ENCODE measurements at places on chromosomes 3 and 15.

DNA sequence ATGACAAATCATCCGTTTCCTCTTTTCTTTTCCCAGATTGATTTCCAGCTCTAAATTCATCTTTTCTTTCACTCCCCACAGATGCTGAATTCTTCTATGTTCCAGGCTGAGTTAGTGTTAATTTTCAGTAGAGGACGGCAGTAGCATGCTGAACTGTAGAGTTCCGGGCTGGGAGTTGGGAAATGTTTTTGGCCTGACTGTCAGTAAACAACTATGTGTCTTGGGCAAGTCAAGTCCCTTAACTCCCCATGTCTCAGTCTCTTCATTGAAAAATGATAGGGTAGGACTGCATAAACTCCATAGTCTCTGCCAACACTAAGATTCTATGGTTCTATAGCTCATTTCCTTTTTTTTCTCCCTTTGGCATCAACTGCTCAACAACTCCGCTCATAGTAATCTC lies 333.9 kb downstream of the TIGIT start:
- peak; percentile 11 for DNase-seq

GRCh38 chr3:53498806-53499641 lies 4.6 kb downstream of the CACNA1D start:
- DNase-seq: no peak

DNA sequence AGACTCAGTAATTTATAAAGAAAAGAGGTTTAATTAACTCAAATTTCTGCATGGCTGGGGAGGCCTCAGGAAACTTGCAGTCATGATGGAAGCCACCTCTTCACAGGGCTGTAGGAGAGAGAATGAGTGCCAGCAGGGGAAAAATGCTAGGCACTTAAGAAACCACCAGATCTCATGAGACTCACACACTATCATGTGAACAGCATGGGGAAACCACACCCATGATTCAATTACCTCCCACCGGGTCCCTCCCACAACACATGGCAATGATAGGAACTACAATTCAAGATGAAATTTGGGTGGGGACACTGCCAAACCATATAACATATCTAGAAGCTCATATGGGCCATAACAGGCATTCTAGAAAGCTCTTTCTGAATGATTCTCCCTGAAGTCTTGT lies 190.3 kb downstream of the WNT5A start:
- peak; percentile 38 for DNase-seq

DNA sequence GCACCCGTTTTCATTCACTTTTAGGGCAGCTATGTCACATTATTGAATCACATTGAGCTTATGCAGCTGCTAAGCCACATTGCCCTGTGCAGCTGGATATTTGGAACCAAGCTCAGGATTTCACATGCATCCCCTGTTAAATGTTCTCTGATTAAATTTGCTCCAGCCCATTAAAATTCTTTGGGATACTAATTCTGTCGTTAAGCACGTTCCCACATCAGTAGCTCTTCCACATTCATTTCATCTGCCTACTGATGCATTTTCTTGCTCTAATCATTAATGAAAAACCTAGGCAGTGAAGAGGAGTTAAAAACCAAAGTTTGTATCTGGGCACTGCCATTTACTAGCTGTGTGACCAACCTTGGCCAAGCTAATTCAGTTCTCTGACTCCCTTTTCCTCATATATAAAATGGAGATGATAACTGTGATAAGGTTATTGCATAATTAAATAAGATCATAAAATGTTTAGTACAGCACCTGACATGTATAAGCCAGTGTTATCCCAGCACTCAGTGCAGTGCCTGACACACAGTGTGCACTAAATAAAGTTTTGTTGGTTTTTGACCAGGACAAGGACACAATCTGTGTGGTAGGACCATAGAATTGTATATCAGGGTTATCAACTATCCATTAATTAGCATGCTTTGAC lies 222.2 kb upstream of the ATP11B start:
- no peak for DNase-seq

GRCh38 chr3:28050885-28051284 lies 190.5 kb upstream of the CMC1 start:
- peak; percentile 74 for DNase-seq

GRCh38 chr3:106030627-106030963 lies 161.8 kb upstream of the CBLB start:
- DNase-seq: peak; percentile 58

GRCh38 chr3:55624238-55624637 lies 137.1 kb upstream of the WNT5A start:
- DNase-seq: peak; percentile 30

DNA sequence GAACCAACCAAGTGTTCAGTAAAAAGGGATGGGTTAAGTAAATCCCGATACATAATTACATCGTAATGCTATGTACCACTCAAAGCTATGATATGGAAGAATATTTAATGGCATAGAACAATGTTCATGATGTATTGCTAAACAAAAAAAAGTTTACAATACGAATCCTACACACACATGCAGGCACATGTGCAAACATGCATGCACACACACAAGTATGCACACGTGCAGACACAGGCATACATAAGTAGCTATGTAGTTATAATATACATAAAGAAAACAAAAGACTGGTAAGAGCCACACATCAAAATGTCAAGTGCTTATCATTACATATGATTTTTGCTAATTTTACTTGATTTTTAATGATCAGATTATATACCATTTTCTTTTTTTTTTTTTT lies 74.2 kb downstream of the ARRDC4 start:
- no peak for DNase-seq

DNA sequence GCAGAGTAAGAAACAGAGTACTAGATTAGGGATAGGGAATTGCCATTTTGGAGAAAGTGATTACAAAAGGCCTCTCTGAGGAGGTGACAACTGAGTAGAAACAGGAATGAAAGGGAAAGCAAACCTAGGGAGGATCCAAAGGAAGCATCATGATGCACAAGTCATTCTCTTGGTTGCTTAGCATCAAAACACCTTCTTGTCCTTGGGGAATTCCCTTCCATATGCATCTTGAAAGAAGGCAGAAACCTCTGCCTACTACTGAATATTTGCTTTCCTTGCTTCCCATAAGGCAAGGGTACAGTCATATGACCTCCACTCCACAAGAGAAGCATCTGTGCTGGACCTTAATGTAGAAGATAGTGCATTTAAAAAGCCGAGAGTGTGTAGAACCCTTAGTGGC lies 24.1 kb downstream of the GABPB1 start:
- DNase-seq: no peak

DNA sequence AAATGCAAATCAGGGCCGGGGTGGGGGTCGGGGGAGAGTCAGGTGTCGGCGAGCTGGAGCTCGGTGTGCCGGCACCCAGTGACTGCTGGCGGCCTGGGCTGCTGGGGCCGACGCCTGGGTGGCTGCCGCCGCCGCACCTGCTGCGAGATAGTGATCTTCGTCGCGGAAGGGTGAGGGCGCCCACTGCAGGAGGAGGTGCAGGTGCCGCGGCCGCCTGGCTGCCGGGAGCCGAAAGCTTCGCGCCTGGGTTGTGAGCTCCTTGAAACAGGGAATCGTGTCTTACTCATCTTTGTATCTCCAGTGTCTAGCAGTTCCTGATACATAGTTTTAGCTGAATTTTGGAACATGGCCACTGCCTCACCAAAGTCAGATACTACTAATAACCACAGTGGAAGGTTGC lies 64.0 kb upstream of the CPOX start:
- DNase-seq: peak; percentile 13

All from fibroblast of skin of right quadriceps (primary cell).